ENCODE measurements at places on chromosomes 2 and 18. TPM values are rescaled to one million over a fixed set of nuclear protein-coding genes. Genes with fewer than 3 reads are reported as not detected.

GRCh38 chr2:191740016-191740419, 62.1 kb downstream of the NABP1 start:
- DNase-seq, result no peak

- DNase-seq, result no peak
These were observed 12.1 kb upstream of the TWIST2 start for GRCh38 chr2:238835726-238836301.

GRCh38 chr18:46622999-46623398, 34.0 kb downstream of the LOXHD1 start:
- no peak for DNase-seq

GRCh38 chr18:24894880-24895279, 434.4 kb downstream of the HRH4 start:
- no peak for DNase-seq

GRCh38 chr2:102016399-102016955, 24.7 kb downstream of the IL1R2 start:
- DNase-seq, result no peak

DNA sequence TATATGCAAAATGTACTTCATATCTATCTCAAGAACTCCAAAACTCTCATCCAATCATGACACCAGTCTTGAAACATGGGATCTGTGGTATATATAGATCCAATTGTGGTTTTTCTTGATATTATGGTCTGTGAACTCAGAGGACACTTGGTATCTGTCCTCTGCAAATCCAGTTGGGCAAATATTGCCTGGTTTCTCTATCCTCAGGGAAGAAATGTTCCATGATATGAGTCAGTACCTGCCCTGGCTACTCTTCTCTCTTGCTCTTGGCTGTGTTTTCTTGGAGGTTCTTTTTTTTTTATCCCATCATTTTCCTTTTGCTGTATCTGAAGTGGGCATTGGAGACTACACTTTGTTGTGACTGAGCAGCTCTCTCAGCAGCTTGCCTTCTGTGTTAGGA, 10.9 kb downstream of the NBEAL1 start:
- DNase-seq, result no peak

DNA sequence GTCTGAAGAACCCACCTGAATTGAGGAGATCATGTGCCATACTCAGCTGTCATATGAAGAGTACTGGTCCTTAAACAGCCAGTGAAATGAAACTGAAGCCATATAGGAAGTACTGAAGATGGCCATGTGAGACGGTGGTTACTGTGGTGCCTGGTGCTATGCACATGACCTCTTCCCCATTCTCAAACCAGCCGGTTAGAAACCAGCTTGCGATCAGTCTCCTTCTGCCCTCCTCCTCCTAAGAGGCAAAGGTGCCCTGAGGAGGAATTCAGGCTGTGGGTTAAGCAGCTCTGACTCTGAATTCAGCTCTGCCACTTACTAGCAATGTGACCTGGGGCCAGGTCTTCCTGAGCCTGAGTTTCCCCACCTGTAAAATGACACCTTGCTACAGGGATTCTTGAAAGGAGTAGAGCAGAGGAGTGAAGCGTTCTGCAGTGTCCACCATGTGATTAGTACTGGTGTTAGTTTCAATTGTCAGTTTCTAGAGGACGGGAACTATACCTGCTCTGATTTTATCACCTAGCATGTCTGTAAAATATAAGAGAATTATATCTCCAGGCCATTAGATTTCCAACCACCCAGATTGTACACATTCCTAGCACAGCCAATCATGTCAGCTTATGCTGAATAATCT, 5.1 kb downstream of the FECH start:
- no peak for DNase-seq

- no peak for DNase-seq
These were observed 94.4 kb upstream of the RBBP8 start for GRCh38 chr18:22838639-22839277.

GRCh38 chr2:197307933-197308521, 2.6 kb downstream of the ANKRD44 start:
- no peak for DNase-seq

DNA sequence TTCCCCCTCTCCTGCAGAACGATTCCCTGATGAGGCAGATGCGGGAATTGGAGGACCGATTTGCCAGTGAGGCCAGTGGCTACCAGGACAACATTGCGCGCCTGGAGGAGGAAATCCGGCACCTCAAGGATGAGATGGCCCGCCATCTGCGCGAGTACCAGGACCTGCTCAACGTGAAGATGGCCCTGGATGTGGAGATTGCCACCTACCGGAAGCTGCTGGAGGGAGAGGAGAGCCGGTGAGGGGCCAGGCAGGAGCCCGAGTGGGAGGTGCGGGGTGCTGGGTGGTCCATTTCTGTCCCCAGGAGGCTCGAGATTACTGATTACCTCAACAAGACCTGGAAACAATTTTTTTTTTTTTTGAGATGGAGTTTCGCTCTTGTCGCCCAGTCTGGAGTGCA, 3.1 kb downstream of the DES start:
- no peak for DNase-seq

ZSWIM2 gene
- polyA plus RNA-seq, result not detected

- DNase-seq, result no peak
These were observed 167.3 kb upstream of the CYRIA start for GRCh38 chr2:16832910-16833309.

CERKL gene
- 12.9 TPM for polyA plus RNA-seq

GRCh38 chr2:236254674-236255073, 9.5 kb downstream of the ASB18 start:
- no peak for DNase-seq

- no peak for DNase-seq
These were observed 364.8 kb upstream of the SLC14A2 start for GRCh38 chr18:45250479-45250878.

GRCh38 chr2:102365763-102366162, 10.2 kb downstream of the IL18R1 start:
- DNase-seq, result no peak

ANKRD29 gene
- polyA plus RNA-seq, result 0.55 TPM

LRP2 gene
- polyA plus RNA-seq, result 123 TPM

DNA sequence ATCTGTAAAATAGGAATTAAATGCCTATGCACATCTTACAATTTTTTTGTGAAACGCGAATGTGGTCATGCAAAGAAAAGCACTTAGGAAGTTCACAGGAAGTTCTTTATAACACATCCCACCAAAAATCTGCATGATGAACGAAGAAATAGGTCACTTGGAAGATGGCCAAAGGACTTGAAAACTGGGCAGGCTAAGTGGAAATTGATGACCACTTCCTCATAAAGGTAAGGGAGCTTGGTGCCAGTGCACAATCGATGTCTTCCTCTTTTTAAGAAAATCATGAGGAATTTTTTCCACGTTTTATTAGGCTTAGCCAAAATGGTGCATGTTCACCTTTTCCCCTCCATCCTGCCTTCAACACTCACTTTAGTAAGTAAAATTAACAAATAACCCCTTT, 8.2 kb upstream of the NT5C1B start:
- no peak for DNase-seq

GRCh38 chr2:20382965-20383810, 32.5 kb upstream of the PUM2 start:
- no peak for DNase-seq

POTEI gene
- not detected for polyA plus RNA-seq

PPP1R7 gene
- 86.1 TPM for polyA plus RNA-seq

MSTN gene
- 2.1 TPM for polyA plus RNA-seq

- no peak for DNase-seq
These were observed 5.0 kb upstream of the ATP9B start for GRCh38 chr18:79064228-79064627.

NTSR2 gene
- not detected for polyA plus RNA-seq

- DNase-seq, result no peak
These were observed 92.2 kb upstream of the NCKAP5 start for GRCh38 chr2:133660510-133660909.

- DNase-seq, result no peak
These were observed 44.6 kb upstream of the B3GNT2 start for GRCh38 chr2:62151306-62151638.

NYAP2 gene
- not detected for polyA plus RNA-seq

GPR75 gene
- 1.7 TPM for polyA plus RNA-seq

GRCh38 chr18:45621061-45621511, 5.8 kb downstream of the SLC14A2 start:
- DNase-seq, result no peak

- no peak for DNase-seq
These were observed 215.2 kb upstream of the LRRTM1 start for GRCh38 chr2:80519699-80520291.

SAG gene
- polyA plus RNA-seq, result 0.21 TPM

- DNase-seq, result no peak
These were observed 14.5 kb upstream of the TTR start for GRCh38 chr18:31577195-31577594.

C1D gene
- polyA plus RNA-seq, result 46.5 TPM

ACVR1C gene
- polyA plus RNA-seq, result 0.13 TPM

DNA sequence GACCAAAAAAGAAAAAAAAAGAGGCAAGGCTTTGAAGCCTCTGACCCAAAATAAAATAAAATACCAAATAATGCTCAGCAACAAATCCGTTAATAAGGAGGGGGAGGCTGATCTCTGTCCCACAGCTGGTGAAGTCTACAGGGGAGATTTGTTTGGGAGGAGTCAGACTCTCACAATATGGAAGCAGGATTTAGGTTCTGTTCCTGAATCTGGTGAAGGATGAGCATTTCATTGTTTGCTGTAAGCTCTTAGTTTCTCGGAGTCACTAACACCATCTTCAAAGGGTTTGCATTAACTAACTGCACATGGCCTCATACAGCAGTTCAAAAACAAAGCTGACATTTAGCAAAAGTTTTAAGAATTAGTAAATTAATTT, 339.4 kb upstream of the TNP1 start:
- no peak for DNase-seq

- DNase-seq, result no peak
These were observed 18.1 kb downstream of the PPP1R7 start for GRCh38 chr2:241168366-241168765.

DNA sequence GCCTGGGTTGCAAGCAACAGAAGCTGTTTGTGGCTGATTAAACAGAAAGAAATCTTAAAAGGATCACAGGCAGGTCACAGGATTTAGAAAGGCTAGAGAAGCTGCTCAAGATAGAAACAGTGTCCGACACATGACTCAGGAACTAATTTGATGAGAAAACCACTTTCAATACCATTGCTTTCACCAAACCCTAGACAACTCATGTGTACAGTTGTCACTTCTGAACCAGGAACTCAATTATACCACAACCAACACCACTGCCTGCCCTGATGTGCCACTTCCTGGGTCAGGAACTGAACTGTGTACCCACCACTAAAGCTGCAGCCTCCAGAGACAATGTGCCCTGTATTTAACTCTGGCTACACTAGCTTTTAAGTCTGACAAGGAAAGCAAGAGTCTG, 56.0 kb downstream of the TMEM247 start:
- no peak for DNase-seq

TFCP2L1 gene
- polyA plus RNA-seq, result 62.1 TPM

PLEKHM3 gene
- 13.4 TPM for polyA plus RNA-seq

GRCh38 chr18:37845498-37845897, 279.9 kb upstream of the CELF4 start:
- DNase-seq, result no peak

DNA sequence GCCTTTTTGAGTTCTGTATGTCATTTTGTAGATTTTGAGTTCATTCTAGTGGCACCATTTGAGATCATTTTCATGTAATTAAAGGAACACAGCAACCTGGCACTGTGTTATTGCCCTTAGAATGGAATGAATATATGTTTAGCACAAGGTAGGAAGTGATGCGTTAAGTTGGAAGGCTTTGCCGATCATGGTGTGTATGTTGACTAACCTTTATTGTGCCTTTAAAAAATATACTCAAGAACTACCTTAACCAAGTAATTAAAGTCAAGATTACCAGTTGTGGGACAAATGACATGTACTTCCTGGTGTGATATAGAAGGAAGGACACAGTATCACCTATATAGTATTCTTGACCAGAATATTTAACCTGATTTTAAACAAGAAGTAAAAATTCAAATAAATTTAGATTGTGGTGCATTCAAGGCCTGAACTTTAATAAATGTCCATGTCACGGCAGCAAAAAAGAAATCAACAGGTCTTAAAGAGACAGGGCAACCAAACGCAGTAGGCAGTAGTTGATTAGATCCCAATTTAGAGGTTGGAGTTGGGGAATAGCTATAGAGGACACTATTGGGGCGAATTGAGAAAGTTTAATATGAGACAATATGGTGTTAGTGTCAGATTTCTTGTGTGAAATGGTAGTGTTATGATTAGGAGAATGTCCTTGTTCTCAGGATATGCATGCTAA, 68.6 kb downstream of the MSH2 start:
- no peak for DNase-seq

DNA sequence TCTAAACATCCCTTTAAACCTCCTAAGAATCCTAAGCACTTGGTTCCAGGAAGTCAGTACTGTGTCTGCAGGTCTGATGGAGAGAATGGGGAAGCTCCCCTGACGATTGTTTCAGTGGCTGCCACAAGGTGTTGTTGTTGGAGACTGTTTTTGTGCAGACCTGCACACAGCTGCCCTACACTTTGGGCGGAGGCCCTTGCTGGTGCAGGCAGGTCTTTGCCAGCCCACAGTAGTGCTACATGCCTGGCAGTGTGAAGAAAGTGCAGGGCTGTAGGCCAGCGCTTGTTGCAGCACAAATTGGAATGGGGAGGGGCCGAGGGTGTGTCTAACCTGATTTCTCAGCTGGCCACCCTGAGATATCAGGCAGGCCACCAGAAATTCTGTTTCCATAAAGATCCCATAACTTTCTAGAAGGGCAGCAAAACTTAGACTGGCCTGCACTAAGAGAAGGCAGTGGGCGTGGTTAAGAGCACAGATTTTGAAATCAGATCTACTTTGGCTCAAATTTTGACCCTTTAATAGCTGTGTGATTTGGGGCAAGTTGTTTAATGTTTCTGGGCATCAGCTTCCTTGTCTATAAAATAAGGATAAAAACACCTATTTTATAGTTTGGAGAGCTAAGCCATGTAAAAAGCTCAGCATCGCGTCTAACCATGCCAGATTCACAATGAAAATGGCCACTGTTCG, 83.7 kb upstream of the SLC1A4 start:
- no peak for DNase-seq

GRCh38 chr2:130825966-130826253, 10.8 kb upstream of the ARHGEF4 start:
- no peak for DNase-seq

CXCR1 gene
- polyA plus RNA-seq, result not detected

DNA sequence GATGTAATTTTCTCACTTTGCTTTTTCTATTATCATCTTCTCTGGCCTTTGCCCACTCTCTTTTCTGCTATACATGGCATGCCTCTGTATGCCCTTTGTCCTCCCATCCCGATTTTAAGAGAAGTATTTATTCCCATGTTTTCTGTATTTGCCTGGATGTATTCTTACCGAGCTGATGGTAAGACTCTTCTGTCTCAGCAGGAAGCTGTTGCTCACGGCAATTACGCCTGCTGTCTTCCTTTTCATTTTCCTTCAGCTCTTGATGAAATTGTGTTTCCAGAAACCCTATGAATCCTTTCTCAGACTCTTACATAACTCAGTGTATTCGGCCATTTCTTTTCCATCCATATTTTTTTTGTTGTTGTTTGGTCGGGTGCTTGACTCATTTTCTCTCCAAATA, 121.6 kb downstream of the SP3 start:
- DNase-seq, result no peak
